Left ventricle myocardium inferior (tissue), 1 donor: ENCODE measurements at places on chromosomes 12 and 14. TPM values are rescaled to one million over a fixed set of nuclear protein-coding genes. Genes with fewer than 3 reads are reported as not detected.

Gene TPPP2
- total RNA-seq = 1.6 TPM

Gene SERPINA1
- 4.4 TPM for total RNA-seq

Gene BMP4
- total RNA-seq = 9.8 TPM

Gene USP44
- 0.80 TPM for total RNA-seq

- no peak overlapping the region for H3K4me3 ChIP-seq
- H3K27me3 ChIP-seq = no peaks in the 10 kb centered on the region
- no peaks in the 10 kb centered on the region for H3K36me3 ChIP-seq
- H3K4me1 ChIP-seq = peaks cover 5% of the 10 kb centered on the region
- no peak overlapping the region for H3K27ac ChIP-seq
These were observed 138.5 kb downstream of the KTN1 start for GRCh38 chr14:55718551-55718950.

GRCh38 chr12:113302886-113303640 is 31.8 kb downstream of the SLC8B1 start:
- DNase-seq = no peak
- no peaks in the 10 kb centered on the region for H3K27me3 ChIP-seq
- peaks cover 58% of the 10 kb centered on the region for H3K36me3 ChIP-seq
- H3K4me3 ChIP-seq = no peak overlapping the region
- H3K27ac ChIP-seq = no peak overlapping the region

DNA sequence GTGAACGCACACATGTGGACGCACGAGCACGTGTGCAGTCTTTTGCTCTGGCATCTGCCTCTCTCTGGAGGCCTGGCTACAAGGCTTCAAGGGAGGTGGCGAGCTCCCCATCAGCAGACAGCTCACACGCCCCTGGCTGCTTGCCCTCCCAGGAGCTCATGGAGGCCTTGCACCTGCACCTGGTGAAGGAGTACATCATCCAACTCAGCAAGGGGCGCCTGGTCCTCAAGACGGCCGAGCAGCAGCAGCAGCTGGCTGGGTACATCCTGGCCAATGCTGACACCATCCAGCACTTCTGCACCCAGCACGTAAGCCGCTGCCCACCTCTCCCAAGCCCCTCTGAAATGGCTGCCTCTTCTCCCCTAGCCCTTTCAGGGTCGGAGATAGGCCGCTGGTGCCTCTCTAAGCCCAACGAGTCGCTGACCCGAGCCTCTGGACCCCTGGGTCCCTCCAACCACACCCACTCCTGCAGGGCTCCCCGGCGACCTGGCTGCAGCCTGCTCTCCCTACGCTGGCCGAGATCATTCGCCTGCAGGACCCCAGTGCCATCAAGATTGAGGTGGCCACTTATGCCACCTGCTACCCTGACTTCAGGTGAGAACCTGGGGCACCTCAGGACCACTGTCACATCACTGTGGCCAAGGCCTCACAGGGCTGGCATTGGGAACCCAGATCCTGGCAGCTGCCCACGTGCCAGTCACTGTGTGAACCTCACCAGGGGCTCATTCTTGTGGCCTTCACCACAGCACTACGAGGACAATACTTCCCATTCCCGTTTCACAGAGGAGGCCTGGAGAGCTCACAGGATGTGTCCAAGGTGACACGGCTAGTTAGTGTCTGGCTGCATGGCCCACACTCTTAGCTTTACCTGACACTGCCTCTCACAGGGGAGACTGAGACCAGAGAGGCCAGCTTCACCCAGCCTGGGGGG is 10.2 kb downstream of the TNFAIP2 start:
- H3K4me1 ChIP-seq = peaks cover 67% of the 10 kb centered on the region
- no peaks in the 10 kb centered on the region for H3K27me3 ChIP-seq
- no peak overlapping the region for H3K27ac ChIP-seq
- no peak for DNase-seq
- H3K36me3 ChIP-seq = peaks cover 64% of the 10 kb centered on the region

DNA sequence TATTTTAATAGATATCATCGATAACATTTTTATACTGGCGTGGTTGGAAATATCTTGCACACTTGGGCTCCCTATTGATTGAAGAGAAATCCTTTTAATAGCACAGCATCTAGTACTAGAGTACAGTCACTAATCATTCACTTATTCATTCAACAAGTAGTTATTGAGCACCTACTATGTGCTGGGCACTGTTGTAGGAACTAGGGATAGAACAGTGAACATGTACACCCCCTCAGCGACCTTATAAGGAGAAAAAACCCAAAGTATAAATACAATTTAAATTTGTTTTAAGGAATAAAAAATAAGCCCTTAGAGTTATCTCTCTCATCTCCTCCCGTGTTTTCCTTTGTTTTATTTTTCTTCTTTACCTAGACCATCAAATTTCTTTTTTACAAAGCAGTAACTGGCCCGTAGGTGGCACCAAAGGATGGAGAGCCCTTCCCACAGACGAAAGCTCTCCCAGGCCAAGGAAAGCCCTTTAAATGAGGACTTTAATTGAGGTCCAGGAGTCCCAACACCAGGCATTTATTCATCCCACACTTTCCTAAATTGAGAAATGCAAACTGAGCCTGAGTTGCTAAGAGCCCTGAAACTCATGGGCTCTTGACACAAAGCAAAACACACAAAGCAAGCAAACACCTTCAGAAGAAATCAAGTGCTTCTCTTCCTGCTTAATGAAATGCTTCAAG is 29.0 kb downstream of the PEBP1 start:
- no peak overlapping the region for H3K4me3 ChIP-seq
- no peak overlapping the region for H3K27ac ChIP-seq
- DNase-seq = no peak
- no peaks in the 10 kb centered on the region for H3K4me1 ChIP-seq

DNA sequence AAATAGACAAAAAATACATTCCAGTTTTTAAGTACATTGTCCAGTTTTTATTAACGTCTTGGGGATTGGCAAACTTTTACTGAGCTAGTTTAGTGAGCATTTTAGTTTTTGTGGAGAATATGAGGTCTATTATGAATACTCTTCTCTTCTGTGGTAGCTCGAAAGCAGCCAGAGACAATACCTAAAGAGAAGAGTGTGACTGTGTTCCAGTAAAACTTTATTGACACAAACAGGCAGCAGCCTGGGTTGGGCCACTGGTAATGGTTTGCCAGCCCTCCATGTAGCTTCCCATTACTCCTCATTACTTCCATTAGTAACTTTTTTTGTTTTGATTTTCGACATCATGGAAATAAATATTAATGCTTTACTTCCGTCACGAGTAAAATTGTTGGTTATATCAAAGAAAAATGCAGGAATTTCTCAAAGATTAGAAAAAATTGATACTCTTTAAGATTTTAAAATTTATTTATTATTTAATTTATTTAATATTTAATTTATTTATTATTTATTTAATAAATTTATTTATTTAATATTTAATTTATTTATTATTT is 19.6 kb downstream of the RMST start:
- no peaks in the 10 kb centered on the region for H3K4me1 ChIP-seq
- H3K4me3 ChIP-seq = no peak overlapping the region
- no peaks in the 10 kb centered on the region for H3K27me3 ChIP-seq
- H3K36me3 ChIP-seq = no peaks in the 10 kb centered on the region
- no peak overlapping the region for H3K27ac ChIP-seq

- no peaks in the 10 kb centered on the region for H3K4me1 ChIP-seq
- no peak overlapping the region for H3K27ac ChIP-seq
- H3K36me3 ChIP-seq = no peaks in the 10 kb centered on the region
- DNase-seq = no peak
- no peak overlapping the region for H3K4me3 ChIP-seq
These were observed 153.7 kb upstream of the SFSWAP start for GRCh38 chr12:131557078-131557709.

GRCh38 chr12:51855586-51856428 is 7.3 kb upstream of the FIGNL2 start:
- peaks cover 37% of the 10 kb centered on the region for H3K27me3 ChIP-seq
- no peaks in the 10 kb centered on the region for H3K36me3 ChIP-seq
- peak overlapping the region; percentile 54 for H3K4me3 ChIP-seq
- peaks cover 25% of the 10 kb centered on the region for H3K4me1 ChIP-seq

- DNase-seq = no peak
- peak overlapping the region; percentile 99 for H3K27ac ChIP-seq
- H3K27me3 ChIP-seq = no peaks in the 10 kb centered on the region
These were observed 21.9 kb upstream of the ZFP36L1 start for GRCh38 chr14:68814539-68815297.

DNA sequence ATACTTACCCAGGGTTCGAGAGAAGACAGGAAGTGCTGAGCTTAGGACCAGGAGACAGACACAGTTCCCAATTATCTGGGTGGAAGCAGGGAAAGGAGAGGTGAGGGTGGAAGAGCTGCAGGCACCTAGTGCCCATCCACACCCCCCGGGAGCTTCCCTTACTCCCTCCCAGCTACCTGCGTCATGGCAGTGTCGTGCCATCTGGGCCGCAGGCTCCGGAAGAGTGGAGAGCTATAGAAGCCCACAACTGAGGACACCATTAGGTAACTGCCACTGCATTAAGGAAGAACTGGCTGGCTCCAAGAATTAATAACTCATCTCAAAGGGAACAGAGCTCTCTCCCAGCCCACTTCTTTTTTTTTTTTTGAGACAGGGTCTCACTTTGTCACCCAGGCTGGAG is 5.8 kb upstream of the DHH start:
- no peak overlapping the region for H3K4me3 ChIP-seq
- no peak for DNase-seq
- peaks cover 24% of the 10 kb centered on the region for H3K4me1 ChIP-seq
- no peaks in the 10 kb centered on the region for H3K27me3 ChIP-seq
- H3K27ac ChIP-seq = no peak overlapping the region
- peaks cover 91% of the 10 kb centered on the region for H3K36me3 ChIP-seq

- DNase-seq = no peak
- peak overlapping the region; percentile 98 for H3K27ac ChIP-seq
- H3K4me3 ChIP-seq = peak overlapping the region; percentile 76
- H3K4me1 ChIP-seq = peaks cover 35% of the 10 kb centered on the region
- H3K27me3 ChIP-seq = no peaks in the 10 kb centered on the region
- H3K36me3 ChIP-seq = peaks cover 44% of the 10 kb centered on the region
These were observed 826 bp upstream of the NRL start for GRCh38 chr14:24115422-24116127.

DNA sequence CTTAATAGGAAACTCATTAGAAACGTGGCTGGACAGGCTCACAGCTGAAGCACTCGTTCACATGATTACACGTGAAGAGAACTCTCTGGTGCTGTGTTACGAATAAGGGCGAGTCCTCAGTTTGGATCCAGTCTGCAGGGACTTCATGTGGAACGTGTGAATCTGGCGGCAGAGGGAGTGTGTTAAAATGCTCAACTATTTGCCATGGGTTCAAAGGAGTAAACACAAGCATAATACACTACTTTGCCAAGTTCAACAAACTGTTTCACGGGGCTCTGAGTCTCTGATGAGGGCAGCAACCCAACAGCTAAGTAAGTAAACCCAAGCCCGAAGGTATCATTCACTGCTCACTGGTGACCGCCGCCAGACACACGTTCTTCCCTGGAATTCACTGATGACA is 42.4 kb downstream of the NUAK1 start:
- H3K36me3 ChIP-seq = peaks cover 7% of the 10 kb centered on the region
- DNase-seq = no peak
- H3K27ac ChIP-seq = peak overlapping the region; percentile 93
- H3K4me1 ChIP-seq = peaks cover 99% of the 10 kb centered on the region
- H3K4me3 ChIP-seq = peak overlapping the region; percentile 16

DNA sequence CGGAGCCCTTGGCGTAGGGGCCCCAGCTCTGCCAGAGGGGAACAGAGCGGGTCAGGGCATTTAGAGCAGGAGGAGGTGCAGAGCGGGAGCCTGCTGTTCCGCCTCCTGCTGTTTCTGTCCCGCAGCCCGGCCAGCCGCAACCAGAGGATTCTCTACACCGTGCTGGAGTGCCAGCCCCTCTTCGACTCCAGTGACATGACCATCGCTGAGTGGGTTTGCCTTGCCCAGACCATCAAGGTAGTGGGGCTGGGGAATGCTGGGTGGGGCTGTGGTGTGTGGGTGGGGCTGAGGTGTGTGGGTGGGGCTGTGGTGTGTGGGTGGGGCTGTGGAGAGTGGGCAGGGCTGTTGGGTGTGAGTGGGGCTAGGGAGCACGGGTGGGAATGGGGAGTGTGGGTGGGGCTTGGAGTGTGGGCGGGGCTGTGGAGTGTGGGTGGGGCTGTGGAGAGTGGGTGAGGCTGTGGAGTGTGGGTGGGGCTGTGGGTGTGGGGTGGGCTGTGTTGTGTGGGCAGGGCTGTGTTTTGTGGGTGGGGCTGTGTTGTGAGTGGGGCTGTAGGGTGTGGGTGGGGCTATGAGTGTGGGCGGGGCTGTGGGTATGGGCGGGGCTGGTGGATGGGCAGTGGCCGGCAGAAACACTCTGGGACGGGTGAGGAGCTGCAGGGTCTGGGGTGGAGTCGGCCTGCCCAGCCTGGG is 8.0 kb downstream of the ASPG start:
- peaks cover 16% of the 10 kb centered on the region for H3K4me1 ChIP-seq
- no peak for DNase-seq
- peaks cover 36% of the 10 kb centered on the region for H3K27me3 ChIP-seq
- H3K4me3 ChIP-seq = no peak overlapping the region
- H3K27ac ChIP-seq = no peak overlapping the region
- H3K36me3 ChIP-seq = no peaks in the 10 kb centered on the region

DNA sequence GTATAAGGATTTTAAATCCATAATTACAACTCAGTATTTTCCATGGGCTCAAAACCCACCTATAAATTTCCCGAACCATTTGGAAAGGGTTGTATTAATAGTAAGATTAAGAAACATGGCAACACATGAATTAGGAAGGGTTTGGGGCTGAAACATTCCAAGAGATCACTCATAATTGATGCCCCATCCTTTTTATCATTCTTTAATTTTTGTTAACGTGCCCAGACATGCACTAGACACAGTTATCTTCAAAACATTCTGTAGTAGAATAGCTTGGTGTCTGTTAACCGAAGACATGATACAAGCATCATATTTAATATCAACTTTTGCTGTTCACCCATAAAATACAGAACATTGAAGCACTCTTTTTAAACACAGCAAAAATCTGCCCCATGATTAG is 106.8 kb upstream of the FRMD6 start:
- H3K4me3 ChIP-seq = no peak overlapping the region
- no peaks in the 10 kb centered on the region for H3K36me3 ChIP-seq
- H3K27ac ChIP-seq = no peak overlapping the region
- DNase-seq = no peak

GRCh38 chr12:109020146-109020795 is 597 bp downstream of the SVOP start:
- H3K4me1 ChIP-seq = no peaks in the 10 kb centered on the region
- DNase-seq = no peak
- H3K36me3 ChIP-seq = no peaks in the 10 kb centered on the region
- H3K27ac ChIP-seq = no peak overlapping the region

- H3K36me3 ChIP-seq = no peaks in the 10 kb centered on the region
- peaks cover 6% of the 10 kb centered on the region for H3K4me1 ChIP-seq
- no peaks in the 10 kb centered on the region for H3K27me3 ChIP-seq
- H3K27ac ChIP-seq = no peak overlapping the region
- no peak overlapping the region for H3K4me3 ChIP-seq
These were observed 79.3 kb upstream of the TSPAN11 start for GRCh38 chr12:30847259-30847658.
